Left ventricle myocardium inferior (tissue), 1 donor: ENCODE measurements at places on chromosomes 5 and 9. TPM values are rescaled to one million over a fixed set of nuclear protein-coding genes. Genes with fewer than 3 reads are reported as not detected.

DNA sequence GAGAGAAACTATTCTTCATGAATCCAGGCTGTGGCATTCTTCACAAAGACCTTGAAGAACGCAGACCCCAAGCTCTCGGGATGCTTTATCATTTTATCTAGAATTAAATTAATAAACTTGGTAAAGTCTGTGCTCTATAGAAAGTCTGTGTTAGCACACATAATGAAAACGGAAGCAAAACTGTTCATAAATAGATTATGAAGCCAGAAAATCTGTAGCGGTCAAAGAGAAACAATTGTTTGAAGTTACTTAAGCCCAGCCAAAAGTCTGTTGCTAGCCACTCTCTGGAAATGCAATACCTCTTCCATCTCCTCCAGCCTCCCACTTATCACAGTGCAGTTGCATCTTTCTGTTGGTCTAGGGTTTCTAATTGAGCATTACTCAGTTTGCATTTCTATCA, 375.9 kb downstream of the KIF4B start:
- H3K36me3 ChIP-seq = no peaks in the 10 kb centered on the region
- no peak overlapping the region for H3K4me3 ChIP-seq
- no peaks in the 10 kb centered on the region for H3K27me3 ChIP-seq
- H3K4me1 ChIP-seq = no peaks in the 10 kb centered on the region
- no peak for DNase-seq
- no peak overlapping the region for H3K27ac ChIP-seq

- no peaks in the 10 kb centered on the region for H3K36me3 ChIP-seq
- H3K4me1 ChIP-seq = no peaks in the 10 kb centered on the region
- H3K4me3 ChIP-seq = no peak overlapping the region
- DNase-seq = no peak
- H3K27ac ChIP-seq = no peak overlapping the region
Observed at GRCh38 chr9:84542554-84542953, 127.0 kb upstream of the NTRK2 start.

GRCh38 chr5:36724467-36725332, 118.3 kb downstream of the SLC1A3 start:
- no peak overlapping the region for H3K4me3 ChIP-seq
- H3K27me3 ChIP-seq = no peaks in the 10 kb centered on the region
- H3K36me3 ChIP-seq = no peaks in the 10 kb centered on the region
- peak; percentile 40 for DNase-seq

DNA sequence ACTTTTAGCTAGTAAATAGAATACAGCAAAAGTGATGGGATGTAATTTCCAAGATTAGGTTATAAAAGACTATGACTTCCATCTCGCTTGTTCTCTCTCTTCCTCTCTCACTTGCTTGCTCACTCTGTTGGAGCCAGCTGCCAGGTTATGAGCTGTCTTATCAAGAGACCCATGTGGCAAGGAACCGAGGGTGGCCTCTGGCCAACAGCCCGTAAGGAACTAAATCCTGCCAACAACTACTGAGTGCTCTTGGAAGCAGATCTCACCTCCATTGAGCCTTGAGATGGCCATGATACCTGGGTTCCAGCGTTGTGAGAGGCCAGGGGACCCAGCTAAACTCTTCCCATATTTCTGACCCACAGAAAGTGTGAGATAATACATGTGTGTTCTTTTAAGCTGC, 636.1 kb downstream of the ACTL7B start:
- no peaks in the 10 kb centered on the region for H3K4me1 ChIP-seq
- H3K27me3 ChIP-seq = no peaks in the 10 kb centered on the region
- H3K27ac ChIP-seq = no peak overlapping the region
- H3K36me3 ChIP-seq = no peaks in the 10 kb centered on the region
- DNase-seq = no peak

DNA sequence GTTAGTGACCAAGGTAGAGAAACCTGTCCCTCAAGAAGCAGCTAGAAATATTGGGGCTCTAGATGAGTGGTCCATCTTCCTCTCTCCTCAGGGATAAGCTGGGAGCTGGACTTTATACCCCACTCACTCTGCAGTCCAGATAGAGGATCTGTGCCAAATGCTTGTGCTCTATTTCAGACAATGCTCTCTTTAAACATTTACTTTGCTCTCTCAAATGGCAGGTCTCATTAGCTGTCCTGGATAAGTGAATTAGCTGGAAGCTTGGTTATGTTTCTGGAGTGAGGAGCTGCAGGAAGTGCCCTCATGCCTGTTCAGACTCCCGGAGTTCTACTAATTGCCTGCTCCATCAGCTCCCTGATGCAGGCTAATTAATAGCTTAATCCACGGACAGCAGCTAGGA, 151.1 kb upstream of the CCDC152 start:
- peaks cover 19% of the 10 kb centered on the region for H3K4me1 ChIP-seq
- H3K27ac ChIP-seq = no peak overlapping the region
- no peak for DNase-seq
- H3K4me3 ChIP-seq = no peak overlapping the region

DNA sequence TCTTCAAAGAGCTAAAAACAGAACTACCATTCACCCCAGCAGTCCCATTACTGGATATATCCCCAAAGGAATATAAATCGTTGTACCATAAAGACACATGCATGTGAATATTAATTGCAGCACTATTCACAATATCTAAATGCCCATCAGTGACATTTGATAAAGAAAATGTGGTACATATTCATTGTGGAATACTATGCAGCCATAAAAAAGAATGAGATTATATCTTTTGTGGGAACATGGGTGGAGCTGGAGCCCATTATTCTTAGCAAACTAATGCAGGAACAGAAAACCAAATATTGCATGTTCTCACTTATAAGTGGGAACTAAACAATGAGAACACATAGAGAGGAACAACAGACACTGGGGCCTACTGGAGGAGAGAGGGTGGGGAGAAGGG, 38.7 kb downstream of the FCHO2 start:
- no peak overlapping the region for H3K27ac ChIP-seq
- no peaks in the 10 kb centered on the region for H3K4me1 ChIP-seq
- H3K4me3 ChIP-seq = no peak overlapping the region
- no peak for DNase-seq
- no peaks in the 10 kb centered on the region for H3K27me3 ChIP-seq

GRCh38 chr5:73298251-73298771, 125.3 kb downstream of the TMEM174 start:
- H3K4me3 ChIP-seq = peak overlapping the region; percentile 38
- peaks cover 100% of the 10 kb centered on the region for H3K27me3 ChIP-seq
- H3K4me1 ChIP-seq = peaks cover 25% of the 10 kb centered on the region

- H3K4me3 ChIP-seq = no peak overlapping the region
- peaks cover 6% of the 10 kb centered on the region for H3K36me3 ChIP-seq
- H3K4me1 ChIP-seq = peaks cover 34% of the 10 kb centered on the region
Observed at GRCh38 chr5:52947208-52947607, 41.9 kb upstream of the ITGA2 start.

GRCh38 chr9:133108794-133109641, 12.0 kb downstream of the RALGDS start:
- peaks cover 25% of the 10 kb centered on the region for H3K4me1 ChIP-seq
- no peak overlapping the region for H3K27ac ChIP-seq
- peaks cover 76% of the 10 kb centered on the region for H3K36me3 ChIP-seq
- no peaks in the 10 kb centered on the region for H3K27me3 ChIP-seq
- no peak overlapping the region for H3K4me3 ChIP-seq
- DNase-seq = peak; percentile 13

DNA sequence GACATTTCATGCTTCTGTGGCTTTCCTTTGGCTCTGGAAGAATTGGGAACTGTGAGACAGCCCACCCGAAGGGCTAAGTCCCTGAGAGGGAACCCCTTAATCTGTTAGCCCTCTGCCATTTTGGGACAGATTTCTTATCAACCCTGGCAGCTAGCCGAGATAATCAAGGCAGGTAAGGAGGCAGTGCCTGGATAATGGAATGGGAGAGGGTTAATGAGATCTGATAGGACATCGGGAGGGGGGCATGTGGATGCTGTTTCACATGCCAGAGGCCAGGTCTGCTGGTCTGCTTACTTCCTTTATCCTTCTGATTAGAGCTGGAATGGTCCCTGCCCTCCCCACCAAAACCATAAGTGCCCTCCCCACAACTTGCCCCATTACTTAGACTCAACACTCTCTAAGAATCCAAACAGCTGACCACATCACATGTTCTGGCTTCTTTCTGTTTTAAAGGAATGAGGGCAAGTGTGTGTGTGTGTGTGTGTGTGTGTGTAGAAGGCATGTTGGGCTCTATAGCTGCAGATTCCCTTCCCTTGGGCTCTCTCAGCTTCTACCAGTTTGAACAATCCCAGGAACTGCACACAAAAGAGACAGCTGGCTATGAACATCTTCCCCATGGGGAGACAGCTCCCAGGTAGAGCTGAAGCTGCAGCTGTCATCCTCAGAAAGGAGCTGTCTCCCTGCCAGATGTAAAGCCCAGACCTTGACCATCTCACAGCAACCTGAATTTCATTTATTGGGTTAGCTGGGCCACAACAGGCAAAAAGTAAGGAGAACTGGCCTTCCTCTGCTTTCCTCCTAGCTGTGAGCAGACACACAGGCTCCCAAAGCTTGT, 221.3 kb downstream of the PIK3R1 start:
- H3K36me3 ChIP-seq = no peaks in the 10 kb centered on the region
- no peak overlapping the region for H3K27ac ChIP-seq
- no peak for DNase-seq

- H3K4me1 ChIP-seq = peaks cover 8% of the 10 kb centered on the region
- no peak overlapping the region for H3K27ac ChIP-seq
- H3K36me3 ChIP-seq = peaks cover 11% of the 10 kb centered on the region
- no peaks in the 10 kb centered on the region for H3K27me3 ChIP-seq
- no peak overlapping the region for H3K4me3 ChIP-seq
- no peak for DNase-seq
Observed at GRCh38 chr5:66408576-66408975, 187.6 kb upstream of the MAST4 start.

DNA sequence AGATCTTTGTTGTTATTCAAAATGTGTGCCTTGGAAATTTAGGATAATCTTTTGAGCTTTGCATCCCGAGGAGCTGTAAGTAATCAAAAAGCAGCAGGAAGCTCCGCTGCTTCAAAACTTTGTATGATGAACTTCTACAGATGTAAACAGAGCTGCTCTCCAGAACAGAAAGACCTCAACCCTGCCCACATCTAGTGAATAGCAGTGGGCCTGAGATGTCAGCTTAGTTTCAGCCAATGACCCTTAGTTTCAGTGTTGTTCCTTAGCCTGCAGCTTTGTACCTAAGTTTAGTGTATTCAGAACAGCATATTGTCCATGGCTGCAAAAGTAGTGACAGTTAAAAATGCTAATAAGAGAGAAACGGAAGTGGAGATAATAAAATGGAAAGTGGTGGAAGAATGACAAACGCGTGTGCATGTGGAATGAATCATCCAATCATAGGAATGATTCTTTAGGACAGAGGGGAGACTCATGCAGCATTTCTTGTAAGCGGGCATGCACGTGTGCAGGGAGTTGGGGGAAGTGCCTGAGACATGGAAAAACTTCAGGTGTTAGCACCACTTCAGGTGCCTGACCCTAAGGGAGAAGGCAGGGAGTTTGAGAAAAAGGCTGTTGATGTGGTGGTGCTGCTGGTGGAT, 24.9 kb downstream of the SNX24 start:
- no peak for DNase-seq
- H3K36me3 ChIP-seq = peaks cover 22% of the 10 kb centered on the region
- peaks cover 12% of the 10 kb centered on the region for H3K4me1 ChIP-seq
- no peak overlapping the region for H3K27ac ChIP-seq
- no peaks in the 10 kb centered on the region for H3K27me3 ChIP-seq
- no peak overlapping the region for H3K4me3 ChIP-seq

- no peak overlapping the region for H3K27ac ChIP-seq
- H3K36me3 ChIP-seq = no peaks in the 10 kb centered on the region
- no peaks in the 10 kb centered on the region for H3K27me3 ChIP-seq
- no peaks in the 10 kb centered on the region for H3K4me1 ChIP-seq
- no peak overlapping the region for H3K4me3 ChIP-seq
- DNase-seq = no peak
Observed at GRCh38 chr5:89471541-89471940, 588.6 kb upstream of the MEF2C start.

- peaks cover 100% of the 10 kb centered on the region for H3K27me3 ChIP-seq
- DNase-seq = no peak
- no peaks in the 10 kb centered on the region for H3K4me1 ChIP-seq
- H3K36me3 ChIP-seq = no peaks in the 10 kb centered on the region
Observed at GRCh38 chr5:180684623-180685161, 35.3 kb upstream of the FLT4 start.

- no peak for DNase-seq
- peaks cover 28% of the 10 kb centered on the region for H3K4me1 ChIP-seq
- no peaks in the 10 kb centered on the region for H3K27me3 ChIP-seq
- no peaks in the 10 kb centered on the region for H3K36me3 ChIP-seq
- no peak overlapping the region for H3K4me3 ChIP-seq
Observed at GRCh38 chr5:142059304-142059940, 46.6 kb upstream of the GNPDA1 start.

DNA sequence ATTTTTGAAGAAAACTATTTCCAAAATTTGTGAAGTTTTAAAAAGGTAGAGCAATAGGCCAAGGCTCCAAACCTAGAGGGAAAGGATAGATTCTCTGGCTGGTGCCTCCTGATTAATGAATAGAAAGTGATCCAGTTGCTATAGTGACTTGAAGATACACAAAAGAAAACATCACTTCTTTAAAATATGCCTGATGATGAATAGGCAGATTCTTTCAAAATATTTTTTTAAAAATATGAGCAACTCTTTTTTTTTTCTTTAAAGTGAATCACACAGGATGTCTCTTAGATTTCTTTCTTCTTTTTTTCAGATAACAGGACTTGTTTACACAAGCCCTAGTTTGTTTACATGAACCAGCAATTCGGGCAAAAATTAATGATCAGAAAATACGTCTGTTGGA, 124.4 kb downstream of the RFK start:
- no peak overlapping the region for H3K27ac ChIP-seq
- H3K4me1 ChIP-seq = no peaks in the 10 kb centered on the region
- no peak for DNase-seq
- H3K27me3 ChIP-seq = no peaks in the 10 kb centered on the region
- H3K4me3 ChIP-seq = no peak overlapping the region

DNA sequence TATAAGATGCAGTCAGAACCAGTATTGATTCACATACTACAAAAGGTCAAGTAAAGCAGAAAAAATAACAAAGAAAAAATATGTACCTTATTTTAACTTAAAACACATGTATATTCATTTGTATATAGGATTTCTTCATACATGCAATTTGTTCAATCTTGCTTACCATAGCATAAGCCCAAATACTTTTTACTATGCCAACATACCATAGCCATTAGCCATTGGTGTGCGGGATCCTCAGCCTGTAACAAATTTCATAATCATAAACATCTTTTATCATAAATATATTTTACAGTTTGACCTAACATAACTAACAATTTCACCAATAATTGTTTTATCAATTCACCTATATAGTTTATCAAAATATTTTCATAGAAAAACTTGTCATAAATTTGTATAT, 51.1 kb downstream of the MPDZ start:
- no peak for DNase-seq
- no peaks in the 10 kb centered on the region for H3K4me1 ChIP-seq
- H3K27ac ChIP-seq = no peak overlapping the region
- no peaks in the 10 kb centered on the region for H3K27me3 ChIP-seq
- H3K4me3 ChIP-seq = no peak overlapping the region

CDO1 gene
- 6.8 TPM for total RNA-seq

CDX1 gene
- not detected for total RNA-seq

MIER3 gene
- 13.4 TPM for total RNA-seq

ANKHD1 gene
- total RNA-seq = 58.5 TPM

HAPLN1 gene
- total RNA-seq = 2.1 TPM
